ENCODE measurements at places on chromosomes 6 and 20.
A peak's percentile ranks its signal among the peaks of the same experiment; 100 is the strongest.

GRCh38 chr6:422433-423054, 31.0 kb downstream of the IRF4 start:
- peak; percentile 46 for DNase-seq

GRCh38 chr6:81826784-81827183, 74.3 kb upstream of the TENT5A start:
- DNase-seq = no peak

DNA sequence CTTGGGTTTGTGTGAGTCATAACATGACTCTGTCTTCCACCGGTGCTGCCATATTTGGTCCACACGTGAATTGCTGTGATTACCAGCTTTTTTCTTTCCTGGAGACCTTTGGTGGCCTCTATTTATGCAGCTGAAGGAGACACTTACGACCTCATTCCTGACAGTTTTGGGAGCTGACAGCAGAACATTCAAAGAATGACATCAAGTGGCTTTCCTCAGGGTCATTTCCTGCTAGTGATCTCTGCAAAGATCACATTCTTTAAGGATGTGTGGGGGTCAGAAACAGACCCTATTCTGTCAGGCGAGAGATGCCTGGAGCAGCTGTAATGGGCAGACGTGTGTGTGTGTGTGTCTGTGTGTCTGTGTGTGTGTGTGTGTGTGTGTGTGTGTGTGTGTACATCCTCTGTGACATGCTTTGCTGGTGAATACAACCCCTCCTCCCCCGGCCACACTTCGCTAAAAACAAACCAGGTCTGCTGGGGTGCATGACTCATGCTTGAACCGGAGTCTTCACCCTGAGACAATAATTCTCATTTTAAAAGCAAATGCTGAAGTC, 115.6 kb downstream of the TMEM170B start:
- peak; percentile 90 for DNase-seq

- DNase-seq = no peak
Measured at GRCh38 chr6:157785636-157786035, 37.4 kb upstream of the SNX9 start.

GRCh38 chr20:48789185-48789668, 38.6 kb downstream of the PREX1 start:
- no peak for DNase-seq

- no peak for DNase-seq
Measured at GRCh38 chr20:9515741-9516233, 1.4 kb downstream of the LAMP5 start.

DNA sequence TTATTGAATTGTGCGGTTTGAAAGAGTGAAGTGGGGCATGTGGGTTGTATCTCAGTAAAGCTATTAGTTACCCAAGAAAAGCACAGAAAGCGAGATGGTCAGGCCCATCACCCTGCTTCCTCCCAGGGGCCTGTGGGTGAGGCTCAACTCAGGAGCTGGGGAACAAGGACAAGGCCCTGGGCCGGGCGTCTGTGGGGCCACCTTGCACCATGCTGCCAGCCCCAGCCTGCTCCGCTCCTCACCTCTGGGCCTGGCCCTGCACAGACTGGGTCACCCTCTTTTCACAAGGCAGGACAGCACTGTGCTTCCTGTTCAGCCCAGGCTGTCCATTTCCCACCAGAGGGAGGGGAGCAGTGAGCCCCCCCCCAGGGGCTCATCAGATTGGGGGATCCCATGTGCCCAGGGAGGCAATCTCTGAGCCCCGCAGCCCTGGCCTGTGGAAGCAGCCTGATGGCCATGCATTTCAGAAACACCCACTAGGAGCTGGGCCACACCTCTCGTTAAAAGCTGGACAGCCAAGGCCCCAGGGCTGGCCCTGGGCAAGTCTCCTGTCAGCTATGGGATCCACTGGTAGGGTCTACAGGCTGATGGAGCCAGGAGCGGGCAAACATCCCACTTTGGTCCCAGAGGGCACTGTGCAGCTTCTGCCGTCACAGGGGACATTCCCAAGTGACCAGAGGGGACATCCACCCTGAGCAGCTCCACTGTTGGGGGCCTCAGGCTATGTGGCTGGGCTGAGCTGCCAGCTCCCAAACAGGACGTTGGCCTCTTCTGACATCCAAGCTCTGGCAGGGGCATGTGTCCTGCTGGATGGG, 55.9 kb downstream of the YTHDF1 start:
- DNase-seq = no peak

GRCh38 chr20:64155258-64156135, 8.8 kb upstream of the MYT1 start:
- no peak for DNase-seq

DNA sequence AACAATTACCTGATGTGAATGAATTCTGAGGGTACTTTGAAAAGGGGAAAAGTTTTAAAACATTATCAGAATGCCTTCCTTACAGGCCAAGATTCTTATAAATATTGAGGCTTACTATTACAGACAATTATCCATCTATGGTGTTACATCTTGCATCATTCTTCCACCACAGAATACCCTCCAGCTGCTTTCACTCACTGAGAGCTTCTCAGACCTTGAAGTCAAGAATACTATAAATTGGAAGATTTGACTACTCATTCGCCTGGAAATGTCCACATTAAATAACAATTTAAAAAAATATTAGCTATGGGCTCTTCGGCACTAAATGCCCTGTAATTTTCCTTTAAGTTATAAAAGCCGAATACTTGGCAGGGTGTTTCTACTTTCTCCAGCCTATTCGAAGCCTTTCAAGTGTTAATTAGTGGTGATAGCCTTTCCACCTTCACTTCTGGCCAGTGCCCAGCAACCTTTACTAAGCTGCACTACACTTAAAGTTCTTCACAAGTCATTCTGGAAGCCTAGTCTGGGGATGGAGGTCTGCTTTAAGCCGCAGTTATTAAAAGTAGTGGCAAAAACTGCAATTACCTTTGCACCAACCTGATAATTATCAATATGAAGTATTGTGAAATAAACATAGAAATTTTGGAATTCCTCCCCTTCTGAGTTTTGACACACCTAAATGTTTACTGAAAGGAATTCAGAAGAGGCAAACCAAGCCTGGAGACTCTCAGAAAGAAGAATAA, 100.9 kb downstream of the BMP5 start:
- DNase-seq = no peak

DNA sequence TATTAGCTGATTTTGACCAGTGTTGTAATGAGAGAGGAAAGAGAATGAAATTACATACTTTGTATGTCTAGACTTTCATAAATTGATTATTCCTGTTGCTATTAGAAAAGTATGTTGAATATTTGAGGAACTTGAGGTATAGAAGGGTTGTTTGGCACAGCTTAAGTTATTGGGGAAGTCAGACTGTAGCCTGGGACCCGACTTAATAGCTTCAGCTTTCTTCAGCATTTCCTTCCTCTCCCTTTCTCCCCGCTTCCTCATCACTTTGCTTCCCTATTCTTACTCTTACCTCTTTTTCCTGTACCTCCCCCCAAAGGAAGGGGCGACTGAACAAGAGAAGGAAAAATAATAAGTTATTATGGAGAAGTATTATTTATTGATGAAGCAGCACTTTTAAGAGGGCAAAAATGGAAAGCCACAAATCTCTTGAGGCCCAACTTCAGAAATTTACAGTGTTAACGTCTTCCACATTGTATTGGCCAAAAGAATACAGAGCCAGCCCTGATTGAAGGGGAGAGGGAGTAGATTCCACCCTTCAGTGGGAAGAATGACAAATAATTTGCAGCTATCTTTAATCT, 7.4 kb downstream of the SENP6 start:
- no peak for DNase-seq

DNA sequence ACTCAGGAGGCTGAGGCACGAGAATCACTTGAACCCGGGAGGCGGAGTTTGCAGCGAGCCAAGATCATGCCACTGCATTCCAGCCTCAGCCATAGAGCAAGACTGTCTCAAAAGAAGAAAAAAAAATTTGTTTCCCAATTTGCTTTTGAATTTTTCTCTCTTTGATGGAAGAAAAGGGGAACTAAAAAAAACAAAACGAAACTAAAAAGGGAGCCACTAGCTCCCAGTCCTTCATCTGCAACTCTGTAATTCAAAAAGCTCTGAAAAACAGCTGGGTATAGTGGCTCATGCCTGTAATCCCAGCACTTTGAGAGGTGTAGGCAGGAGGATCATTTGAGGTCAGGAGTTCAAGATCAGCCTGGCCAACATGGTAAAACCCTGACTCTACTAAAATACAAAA, 9.5 kb downstream of the OVOL2 start:
- no peak for DNase-seq

DNA sequence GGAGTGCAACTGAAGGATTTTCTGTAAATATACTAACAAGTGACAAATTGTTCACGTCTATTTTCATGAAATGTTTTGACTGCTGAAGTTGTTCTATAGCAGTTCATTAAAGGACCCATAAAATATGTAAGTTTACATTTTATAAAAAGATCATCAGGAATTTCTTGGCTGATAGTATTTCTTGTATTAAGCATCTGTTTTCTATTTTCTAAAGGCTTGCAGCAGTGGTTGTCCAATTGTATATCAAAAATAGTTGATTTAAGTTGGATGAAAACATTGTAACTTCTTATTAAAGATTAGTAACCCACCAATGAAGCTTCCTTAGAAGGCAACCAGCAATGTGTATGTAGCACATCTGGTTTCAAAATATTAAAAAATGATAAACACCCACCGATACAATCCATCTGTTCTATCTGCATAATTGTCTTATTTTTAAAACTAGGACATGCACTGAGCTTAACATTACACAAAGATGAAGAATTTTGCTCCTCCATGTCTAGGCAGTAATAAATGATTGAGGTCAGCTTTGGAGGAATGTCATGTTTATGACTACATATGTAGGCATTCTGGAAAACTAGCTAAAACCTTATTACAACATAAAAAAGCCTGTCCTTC, 301.3 kb upstream of the TCF21 start:
- DNase-seq = peak; percentile 58

DNA sequence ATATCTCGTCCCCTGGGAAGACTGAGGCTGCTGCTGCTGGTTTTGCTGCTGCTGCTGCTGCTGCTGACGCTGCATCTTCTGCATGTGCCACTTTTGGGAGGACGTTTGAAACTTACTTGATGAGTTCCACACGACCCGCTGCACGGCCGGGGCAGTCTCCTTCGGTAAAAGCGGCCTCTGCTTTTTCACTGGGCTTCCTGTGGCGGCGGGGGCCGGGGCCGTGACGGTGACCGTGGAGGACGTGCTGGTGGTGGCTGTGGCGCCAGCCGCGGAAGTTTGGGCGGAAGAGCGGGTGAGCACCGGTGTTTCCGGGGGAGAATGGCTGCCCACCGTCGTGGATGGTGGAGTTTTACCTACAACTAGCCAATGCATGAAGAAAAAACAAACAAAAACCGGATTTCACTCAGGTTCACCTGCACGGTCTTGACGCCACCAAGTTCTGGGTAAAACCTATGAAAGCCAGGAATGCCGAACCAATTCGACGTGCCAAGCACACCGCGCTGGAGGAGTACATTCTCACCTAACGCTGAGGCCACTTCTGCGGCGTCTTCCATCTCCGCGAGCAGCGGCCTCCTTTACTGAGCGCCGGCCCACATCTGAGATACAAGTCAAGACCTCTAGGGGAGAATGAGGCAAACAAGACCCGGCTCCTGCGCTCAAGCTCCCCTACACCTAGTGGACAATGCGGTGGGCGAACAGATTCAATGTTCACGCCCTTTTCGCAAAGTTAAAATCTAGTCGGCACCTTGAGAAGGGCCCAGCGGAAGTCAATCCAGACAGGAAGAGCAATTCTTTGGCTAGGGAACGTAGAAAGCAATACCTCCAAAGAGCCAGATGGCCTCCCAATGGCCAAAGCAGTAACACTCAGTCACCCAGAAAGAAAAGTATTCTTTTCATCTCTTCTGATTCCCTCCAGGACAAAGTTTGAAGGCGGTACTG, 117.5 kb downstream of the ZMYND8 start:
- DNase-seq = no peak

- DNase-seq = no peak
Measured at GRCh38 chr6:81969011-81969410, 216.5 kb upstream of the TENT5A start.

DNA sequence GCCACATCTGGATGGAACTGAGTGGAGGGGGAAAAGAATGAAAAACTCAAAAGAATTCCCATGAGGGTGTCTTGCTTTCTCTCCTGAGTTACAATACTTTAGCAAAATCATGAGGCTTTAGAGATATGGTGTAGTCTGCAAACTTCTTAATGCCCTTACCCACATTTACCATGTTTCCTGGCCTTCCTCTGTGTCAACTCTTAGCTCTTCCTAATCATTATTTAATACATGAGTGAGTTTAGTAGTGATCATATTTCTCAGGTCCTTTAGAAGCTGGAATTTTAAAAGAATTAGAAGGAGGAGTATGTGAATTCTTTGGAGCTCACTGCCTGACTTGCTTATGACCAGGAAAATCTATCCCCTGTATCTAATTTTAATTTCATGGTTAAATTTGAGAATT, 39.0 kb downstream of the STX11 start:
- no peak for DNase-seq

GRCh38 chr20:35431621-35432429, 6.2 kb downstream of the GDF5 start:
- DNase-seq = no peak

GRCh38 chr6:1720620-1721322, 111.1 kb downstream of the FOXC1 start:
- DNase-seq = no peak

- no peak for DNase-seq
Measured at GRCh38 chr6:33075208-33075567, 602 bp upstream of the HLA-DPB1 start.

DNA sequence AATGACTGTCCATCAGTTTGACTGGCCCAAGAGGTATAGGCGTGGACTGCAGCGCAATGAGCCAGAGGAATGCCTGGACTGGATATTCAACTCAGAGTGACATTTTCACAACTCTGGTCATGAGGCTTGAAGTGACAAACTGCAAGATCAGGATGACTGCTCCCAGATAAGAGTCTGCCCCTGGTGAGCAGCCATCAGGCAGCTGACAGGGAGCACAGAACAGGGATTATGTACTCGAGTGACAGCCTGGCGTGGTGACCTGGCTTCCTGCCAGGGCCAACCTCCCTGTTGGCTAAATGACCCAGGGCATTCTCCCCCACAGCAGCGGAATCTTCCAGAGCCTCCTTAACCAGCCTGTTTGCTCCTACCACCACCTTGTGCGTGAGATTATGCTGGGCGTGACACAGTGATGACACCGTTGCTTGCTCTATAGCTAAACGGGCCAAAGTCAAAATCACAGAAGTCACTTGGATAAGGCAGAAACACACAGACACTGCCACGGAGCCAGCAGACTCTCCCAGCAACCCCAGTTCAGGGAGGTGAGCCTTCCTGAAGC, 209.1 kb upstream of the JARID2 start:
- no peak for DNase-seq

Data from AG04449 (cell line).